ENCODE measurements at places on chromosomes 2 and 18.
A peak's percentile ranks its signal among the peaks of the same experiment; 100 is the strongest.

DNA sequence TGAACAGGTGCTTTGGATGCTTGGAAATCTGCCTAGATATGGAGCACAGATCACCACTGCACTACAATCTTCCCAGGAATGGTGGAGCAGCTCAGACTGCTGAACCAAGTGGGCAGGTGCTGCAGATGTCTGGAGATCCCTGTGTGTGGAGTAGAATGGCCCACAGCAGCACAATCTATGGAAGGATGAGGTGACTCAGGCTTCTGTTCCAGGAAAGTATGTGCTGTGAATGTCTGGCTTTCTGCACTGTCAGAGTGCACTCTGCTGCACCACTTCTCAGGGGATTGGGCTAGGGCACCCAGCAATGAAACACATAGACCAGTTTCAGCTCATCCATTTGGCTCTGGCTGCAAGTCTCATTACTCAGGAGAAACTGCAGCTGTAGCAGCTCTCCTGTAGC is 865.4 kb upstream of the NXPH2 start:
- no peak for DNase-seq

DNA sequence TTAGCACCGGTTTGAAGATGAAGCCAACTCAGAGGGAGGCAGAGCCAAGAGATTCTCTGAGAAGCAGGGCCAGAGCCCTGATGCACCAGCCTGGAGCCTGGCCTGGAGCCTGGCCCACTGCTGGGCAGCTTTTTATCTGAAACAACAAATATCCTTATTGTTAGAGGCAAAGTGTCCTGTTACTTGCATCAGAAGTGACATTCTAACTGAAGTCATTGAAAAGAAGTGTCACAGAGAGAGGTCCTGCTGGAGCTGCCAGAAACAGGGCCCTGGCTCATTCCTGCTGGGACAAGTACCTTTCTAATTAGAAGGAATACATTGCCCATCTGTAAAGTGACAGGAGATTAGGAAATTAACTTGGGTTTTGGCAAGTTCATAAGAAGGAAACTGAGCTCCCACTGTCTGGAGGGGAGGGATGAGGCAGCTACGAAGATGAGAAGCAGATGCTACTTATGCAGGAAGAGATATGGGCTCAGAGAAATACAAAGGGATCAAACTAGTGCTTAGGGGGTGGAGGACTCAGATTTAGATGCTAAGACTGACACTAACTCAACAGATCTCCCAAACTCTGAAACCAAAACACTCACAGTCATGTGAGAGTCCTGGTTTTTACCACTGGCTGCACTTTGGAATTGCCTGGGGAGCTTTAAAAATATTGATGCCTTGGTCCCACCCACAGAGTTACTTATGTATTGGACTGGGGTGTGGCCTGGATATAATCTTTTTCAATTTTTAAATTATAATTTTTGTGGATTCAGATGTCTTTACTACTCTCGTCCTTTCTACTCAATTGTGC is 11.0 kb upstream of the HK2 start:
- DNase-seq = no peak

DNA sequence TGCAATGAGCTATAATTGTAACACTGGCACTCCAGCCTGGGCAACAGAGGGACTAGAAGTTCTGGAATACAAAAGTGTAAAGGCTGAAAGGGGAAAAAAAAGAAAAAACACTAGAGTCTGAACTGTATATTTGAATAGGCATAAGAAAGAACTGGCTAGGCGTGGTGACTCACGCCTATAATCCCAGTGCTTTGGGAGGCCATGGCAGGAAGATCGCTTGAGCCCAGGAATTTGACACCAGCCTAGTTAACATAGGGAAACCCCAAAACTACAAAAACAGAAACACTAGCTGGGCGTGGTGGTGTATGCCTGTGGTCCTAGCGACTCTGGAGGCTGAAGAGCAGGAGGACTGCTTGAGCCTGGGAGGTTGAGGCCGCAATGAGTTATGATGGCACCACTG is 70.6 kb downstream of the SAP130 start:
- DNase-seq = no peak

DNA sequence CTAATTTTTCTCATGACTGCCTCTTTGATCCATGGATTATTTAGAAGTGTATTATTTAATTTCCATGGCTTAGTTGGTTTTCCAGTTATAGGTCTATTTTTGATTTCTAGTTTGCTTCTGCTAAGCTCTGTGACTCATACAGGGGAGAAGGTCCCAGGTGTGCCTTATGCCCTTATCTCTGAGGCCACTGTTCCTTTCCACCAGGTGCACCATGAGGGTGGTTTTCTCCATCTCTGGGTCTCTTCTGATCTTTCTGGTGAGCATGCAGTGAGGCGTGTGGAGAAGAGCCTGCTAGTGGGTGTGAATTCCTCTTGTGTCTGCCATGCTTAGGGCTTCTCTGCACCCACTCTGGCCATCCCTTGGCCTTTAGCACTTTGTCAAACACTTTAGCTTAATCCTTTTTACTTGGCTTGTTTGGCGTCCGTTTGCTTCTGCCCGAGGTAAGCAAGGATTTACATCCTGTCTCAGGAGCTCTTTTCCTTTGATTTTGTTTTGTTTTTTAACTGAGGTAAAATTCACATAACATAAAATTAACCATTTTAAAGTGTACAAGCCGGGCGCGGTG is 129.8 kb upstream of the ARL4C start:
- no peak for DNase-seq

DNA sequence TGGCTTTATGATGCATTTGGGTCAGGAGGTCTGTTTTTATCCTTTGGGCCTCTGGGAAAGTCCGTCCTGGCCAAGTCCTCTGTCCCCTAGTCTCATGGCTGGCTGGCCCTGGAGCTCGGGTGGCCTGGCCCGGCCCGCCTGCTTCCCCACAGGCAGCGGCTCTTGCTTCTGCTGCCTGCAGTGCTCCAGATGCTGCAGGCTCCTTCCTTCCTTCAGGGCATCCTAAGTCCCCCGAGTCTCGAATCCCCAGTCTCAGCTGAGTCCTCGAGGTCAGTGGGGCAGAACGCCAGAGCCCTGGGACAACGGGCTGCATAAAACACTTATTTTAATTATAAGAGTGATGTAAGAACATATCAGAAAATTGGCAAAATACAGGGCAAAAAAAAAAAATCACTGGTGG is 71.2 kb downstream of the HPCAL1 start:
- no peak for DNase-seq

- DNase-seq = no peak
These were observed 115.5 kb downstream of the NFATC1 start for GRCh38 chr18:79511271-79511670.

- DNase-seq = no peak
These were observed 41.6 kb upstream of the ANXA4 start for GRCh38 chr2:69700381-69700780.

- DNase-seq = peak; percentile 90
These were observed 593.7 kb downstream of the NRXN1 start for GRCh38 chr2:50438259-50438658.

GRCh38 chr2:120344214-120344975 is 1.5 kb upstream of the INHBB start:
- DNase-seq = no peak

- DNase-seq = no peak
These were observed 15.5 kb downstream of the SLC9A2 start for GRCh38 chr2:102634831-102635241.

DNA sequence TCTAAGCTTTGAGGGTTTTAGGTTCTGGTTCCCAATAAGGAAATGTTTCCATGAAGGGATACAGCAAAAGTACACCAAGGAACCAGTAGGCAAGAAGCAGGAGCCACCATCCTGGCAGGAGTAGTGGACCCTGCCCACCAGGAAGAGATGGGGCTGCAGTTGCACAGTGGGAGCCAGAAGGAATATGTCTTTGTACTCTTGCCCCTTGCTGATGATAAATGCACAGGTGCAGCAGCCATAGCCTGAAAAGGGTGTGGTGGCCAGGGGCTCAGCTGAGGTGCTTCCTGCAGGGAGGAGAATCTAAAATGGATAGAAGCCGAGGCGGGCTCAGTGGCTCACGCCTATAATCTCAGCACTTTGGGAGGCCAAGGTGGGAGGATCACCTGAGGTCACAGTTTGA is 27.5 kb downstream of the TMEM127 start:
- DNase-seq = no peak

- DNase-seq = no peak
These were observed 3.4 kb downstream of the ZEB2 start for GRCh38 chr2:144516411-144516980.

DNA sequence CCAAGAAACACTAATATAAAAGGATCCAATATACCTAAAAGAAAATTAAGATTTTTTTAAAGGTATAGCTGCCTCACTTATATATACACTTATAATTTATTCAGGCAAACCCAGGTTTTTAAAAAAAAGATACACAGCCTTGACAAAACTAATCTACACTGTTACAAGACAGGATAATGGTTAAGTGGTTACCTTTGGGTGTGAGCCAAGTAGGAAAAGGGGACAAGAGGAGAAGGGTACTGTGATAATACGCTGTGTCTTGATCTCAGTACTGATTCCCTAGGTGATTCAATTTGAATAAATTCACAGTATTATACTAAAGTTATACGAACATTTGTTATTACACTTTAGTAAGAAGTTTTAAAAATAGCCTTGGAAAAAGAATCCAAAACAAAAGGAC is 30.6 kb downstream of the KLHL41 start:
- DNase-seq = no peak

DNA sequence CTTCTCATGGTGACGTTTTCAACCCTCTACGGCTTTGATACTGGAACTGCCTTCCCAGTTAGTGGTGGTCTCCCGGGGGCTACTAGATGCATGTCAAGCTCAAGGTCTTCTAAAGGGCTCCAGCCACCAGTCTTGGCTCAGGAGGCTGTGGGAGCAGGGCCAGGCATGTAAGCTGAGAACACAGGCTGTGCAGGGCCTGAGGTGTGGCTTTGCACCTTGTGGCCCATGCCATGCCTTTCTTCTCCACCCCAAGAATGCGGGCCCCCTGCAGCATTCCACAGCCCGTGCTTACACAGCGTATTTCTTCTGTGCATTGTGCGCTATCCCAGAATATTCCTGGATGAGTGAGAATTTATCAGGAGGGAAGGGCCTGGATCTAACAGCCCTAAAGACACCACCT is 144.9 kb downstream of the SEPTIN10 start:
- no peak for DNase-seq

DNA sequence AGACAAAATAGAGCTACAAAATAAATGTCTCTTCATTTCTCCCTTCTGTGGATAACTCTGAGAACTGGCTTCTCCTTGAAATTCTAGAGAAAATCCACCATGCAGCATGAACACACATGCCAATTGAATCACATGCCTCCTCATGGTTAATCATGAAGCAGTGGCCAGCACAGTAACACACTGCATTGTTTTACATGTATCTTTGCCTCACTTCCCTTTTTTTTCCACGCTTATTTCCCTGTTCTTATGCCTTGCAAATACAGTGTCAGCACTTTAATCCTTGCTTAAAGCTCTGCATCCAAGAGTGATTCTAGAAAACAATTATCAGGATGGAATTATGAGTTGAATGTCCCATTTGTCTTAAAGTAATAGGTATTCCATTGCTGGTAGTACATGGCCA is 50.3 kb upstream of the ZBTB7C start:
- no peak for DNase-seq

- DNase-seq = no peak
These were observed 1.1 kb downstream of the COLEC11 start for GRCh38 chr2:3595985-3596384.

Data from NCI-H1694 treated with DMSO at 0.1 percent for 48 hours (cell line).